ENCODE measurements at places on chromosomes 1 and 21.

- no peak for DNase-seq
Observed at GRCh38 chr1:195568389-195568788, 1039.9 kb downstream of the KCNT2 start.

GRCh38 chr1:183912265-183912886 lies 107.5 kb downstream of the RGL1 start:
- DNase-seq, result no peak

DNA sequence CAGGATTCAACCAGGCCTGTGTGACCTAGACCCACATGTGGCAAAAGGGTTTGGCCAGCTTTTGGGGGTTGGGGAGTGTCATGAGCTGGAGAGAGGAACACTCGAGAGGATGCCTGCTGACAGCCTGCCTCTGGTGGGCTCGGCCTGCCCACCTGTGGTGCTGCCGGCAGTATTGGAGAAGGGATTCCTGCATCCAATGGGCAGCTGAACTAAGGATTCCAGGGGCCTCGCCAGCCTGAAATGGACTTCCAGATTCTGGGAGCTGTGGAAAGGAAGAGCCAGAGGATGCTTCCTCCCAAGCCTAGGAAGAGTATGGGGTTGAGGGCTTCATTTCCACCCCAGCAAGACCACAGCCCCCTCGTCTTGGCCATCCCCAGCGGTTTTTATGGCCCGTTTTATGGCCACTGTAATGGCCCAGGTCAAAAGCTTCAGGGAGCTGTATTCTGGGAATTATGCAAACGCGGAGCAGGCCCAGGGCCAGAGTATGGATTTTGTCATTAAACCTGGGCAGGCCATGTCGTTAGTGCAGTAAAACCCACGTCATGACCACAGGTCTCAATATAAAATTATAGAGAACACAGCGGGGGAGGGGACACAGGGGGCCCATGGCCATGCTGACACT lies 63.6 kb downstream of the TMEM53 start:
- DNase-seq, result no peak

GRCh38 chr1:204731509-204731908 lies 46.0 kb upstream of the LRRN2 start:
- DNase-seq, result no peak

DNA sequence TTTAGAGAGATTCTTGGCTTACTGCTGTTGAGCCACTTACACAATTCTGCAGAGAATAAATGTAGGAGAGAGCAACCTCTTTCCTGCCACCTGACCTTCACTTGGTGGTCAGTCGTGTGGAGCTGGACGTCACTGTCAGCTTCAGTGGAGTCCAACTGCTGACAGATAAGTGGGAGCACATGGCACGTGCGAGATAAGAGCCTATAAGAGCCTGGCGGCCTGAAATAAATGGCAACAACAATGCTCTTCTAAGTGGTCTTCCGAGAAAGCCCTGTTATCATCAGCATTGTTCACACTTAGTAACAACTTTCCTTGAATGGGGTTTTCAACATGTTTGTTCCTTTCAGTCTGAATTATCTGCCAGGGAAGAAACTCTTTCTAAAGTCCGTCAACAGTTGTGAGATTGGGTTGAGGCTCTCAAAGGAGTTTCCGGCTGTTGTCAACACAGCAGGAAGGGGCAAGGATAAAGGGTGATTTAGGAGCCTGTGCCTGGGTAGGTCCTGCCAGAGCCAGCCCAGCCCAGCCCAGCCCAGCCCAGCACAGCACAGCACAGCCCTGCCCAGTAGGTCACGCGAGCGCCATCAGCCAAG lies 57.2 kb upstream of the RUNX1 start:
- no peak for DNase-seq

GRCh38 chr1:216054600-216054999 lies 368.6 kb downstream of the USH2A start:
- no peak for DNase-seq

GRCh38 chr1:40919475-40920011 lies 57.4 kb upstream of the CITED4 start:
- no peak for DNase-seq

DNA sequence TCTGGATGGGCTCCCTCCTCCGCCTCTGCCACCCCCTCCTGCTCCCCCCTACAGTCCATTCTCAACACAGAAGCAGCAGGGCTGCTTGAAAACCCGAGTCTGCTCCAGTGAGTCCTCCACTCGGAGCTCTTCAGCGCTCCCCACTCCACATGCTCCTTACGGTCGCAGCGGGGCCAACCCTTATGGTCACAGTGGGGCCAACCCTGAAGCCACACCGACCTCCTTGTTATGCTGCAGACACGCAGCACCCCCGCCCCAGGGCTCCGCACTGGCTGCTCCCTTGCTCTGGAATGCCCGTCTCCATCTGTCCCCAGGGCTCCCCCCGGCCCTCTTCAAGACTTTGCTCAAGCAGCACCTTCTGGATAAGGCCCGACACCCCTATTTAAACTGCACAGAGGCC lies 22.6 kb downstream of the GPR157 start:
- no peak for DNase-seq

Measured in activated T-cell treated with anti-CD3 and anti-CD28 coated beads, Interleukin-2, amount 50 U/mL, for 4 hours (primary cell).